Muscle of back (tissue), 13 donors: ENCODE measurements at places on chromosomes 6 and 20. TPM values are rescaled to one million over a fixed set of nuclear protein-coding genes. Genes with fewer than 3 reads are reported as not detected.

DNA sequence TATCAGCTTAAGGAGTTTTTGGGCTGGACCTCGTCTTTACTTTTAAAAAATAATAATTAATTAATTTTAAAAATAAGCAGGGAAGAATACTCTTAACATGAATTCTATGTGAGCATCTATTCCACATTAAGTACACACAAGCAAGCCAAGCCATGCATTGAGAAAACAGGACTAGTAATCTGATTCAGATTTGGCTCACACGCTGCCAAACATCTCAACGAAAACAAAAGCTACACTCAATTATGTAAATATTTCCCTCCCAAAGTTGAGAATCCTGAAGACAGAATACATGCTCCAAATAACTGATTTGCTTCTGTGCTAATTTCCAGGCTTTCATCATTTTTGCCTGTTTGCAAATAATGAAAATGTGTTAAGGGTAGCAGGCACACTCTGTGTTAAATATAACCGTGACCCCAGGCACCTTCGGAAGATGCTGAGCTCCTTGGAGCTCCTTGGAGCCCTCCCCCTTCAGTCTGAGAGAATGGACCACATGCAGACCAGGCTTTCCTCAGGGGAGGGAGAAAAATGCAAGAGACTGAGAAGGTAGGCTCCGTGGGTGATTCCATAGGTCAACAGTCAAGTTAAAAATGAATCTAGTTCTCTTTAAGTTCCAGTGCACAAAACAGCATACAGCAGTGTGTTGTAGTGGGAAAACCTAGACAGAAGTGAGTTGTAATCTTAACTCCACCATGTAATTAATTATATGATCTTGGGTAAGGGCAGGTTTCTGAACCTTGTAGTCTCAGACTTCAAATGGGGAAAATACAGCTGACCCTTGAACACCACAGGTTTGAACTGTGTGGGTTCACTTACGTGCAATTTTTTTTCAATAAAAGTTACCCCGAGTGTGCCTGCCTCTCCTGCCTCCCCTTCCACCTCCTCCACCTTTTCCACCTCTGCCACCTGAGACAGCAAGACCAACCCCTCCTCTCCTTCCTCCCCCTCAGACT lies 161.3 kb upstream of the RREB1 start:
- peak; percentile 43 for DNase-seq

DNA sequence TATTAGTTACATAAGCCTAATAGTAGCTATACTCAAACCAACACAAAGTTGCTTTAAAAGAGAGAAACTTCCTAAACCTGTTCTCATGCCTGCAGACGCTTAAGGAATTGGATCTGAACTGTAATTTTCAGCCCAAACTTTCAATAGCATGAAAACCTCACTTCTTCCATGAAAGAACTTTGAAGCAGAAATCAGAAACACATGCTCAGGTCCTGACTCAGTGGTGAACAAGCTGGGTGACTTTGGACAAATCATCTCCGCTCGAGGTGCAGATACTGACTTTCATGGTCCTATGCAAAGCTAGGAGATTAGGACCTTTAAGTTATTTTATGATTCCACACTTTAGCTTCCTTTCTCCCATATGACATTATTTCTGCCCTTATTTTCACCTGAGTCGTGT lies 36.5 kb downstream of the NOX3 start:
- DNase-seq, result peak; percentile 30

- no peak for DNase-seq
These were observed 24.1 kb downstream of the FASTKD5 start for GRCh38 chr20:3135507-3136070.

ECT2L gene
- 0.05 TPM for polyA plus RNA-seq

BIRC7 gene
- polyA plus RNA-seq, result not detected
